SIG-M5 (cell line): ENCODE measurements at places on chromosomes 1 and 21.

GRCh38 chr1:101769520-101769919 is 227.2 kb downstream of the OLFM3 start:
- no peak for DNase-seq

DNA sequence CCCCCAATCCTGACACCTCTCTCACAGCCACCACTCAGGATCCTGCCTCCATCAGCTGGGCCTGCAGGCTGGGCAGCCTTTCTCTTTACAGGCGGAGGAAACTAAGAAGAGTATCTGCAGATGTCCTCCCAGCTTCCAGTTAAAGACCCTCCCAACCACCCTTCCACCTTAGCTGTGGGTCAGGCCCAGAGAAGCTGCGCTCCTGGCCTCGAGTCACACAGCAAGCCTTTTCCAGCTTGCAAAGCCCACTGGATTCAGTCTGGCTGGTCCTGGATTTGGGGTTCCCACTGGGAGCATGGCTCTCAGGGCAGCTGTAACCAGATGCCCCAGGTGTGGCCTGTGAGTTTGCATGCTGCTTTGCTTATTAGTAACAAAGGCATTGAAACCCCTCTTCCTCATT is 19.9 kb downstream of the KCNQ4 start:
- DNase-seq: no peak

DNA sequence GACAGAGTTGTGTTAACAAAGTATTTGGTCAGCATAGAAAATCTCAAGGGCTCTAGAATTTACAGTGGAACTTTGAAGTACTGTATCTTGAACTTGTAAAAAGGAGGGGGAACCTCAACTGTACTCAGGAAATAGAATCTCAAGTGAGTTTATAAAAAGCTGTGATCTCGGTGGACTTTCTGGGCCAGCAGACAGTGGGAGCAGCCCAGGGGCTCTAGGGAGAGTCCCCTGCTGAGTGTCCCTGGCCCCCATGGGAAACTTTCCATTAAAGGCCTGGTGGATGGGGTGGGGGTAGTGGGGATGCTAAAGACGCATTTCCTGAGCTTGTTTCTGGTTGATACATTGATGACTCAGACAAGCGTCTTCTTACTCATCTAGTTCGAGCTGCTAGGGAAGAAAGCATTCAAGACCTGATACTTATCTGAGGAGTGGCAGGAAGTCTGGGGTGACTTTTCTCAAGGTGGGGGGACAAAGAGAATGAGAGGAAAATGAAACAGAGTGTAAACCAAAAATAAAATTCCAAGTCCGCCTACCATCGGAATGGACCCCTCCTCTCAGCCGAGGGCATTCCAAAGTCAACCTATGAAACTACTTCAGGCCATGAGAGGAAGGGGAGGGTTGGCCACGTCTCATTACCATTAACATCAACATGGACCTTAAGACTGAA is 65.5 kb downstream of the NID1 start:
- no peak for DNase-seq

- no peak for DNase-seq
Measured at GRCh38 chr1:244362476-244362875, 89.2 kb downstream of the ADSS2 start.

DNA sequence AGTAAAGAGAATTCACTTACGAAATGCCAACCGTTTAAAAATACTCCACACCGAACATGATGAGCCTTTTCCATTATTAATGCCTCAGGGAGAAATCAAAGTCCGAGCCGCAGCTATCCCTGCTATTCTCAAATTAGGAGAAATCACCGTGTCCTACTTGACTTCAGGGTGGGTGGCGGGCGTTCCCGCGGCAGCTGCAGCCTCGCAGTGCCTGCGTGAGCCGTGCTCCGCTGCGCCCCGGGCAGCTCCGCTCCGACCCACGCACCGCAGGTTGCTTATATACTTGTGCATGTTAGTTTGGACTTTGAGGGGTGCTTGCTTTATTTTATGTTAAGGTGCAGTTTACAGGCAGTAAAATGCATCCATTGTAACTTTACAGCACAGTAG is 35.6 kb upstream of the PCBP3 start:
- DNase-seq: no peak
